Renal pelvis (tissue), 12 donors: ENCODE measurements at places on chromosomes 1 and 21. TPM values are rescaled to one million over a fixed set of nuclear protein-coding genes. Genes with fewer than 3 reads are reported as not detected.

FAM3B gene
- 29.7 TPM for polyA plus RNA-seq

DYNLT4 gene
- 0.42 TPM for polyA plus RNA-seq

CD2 gene
- polyA plus RNA-seq = 0.36 TPM

DNA sequence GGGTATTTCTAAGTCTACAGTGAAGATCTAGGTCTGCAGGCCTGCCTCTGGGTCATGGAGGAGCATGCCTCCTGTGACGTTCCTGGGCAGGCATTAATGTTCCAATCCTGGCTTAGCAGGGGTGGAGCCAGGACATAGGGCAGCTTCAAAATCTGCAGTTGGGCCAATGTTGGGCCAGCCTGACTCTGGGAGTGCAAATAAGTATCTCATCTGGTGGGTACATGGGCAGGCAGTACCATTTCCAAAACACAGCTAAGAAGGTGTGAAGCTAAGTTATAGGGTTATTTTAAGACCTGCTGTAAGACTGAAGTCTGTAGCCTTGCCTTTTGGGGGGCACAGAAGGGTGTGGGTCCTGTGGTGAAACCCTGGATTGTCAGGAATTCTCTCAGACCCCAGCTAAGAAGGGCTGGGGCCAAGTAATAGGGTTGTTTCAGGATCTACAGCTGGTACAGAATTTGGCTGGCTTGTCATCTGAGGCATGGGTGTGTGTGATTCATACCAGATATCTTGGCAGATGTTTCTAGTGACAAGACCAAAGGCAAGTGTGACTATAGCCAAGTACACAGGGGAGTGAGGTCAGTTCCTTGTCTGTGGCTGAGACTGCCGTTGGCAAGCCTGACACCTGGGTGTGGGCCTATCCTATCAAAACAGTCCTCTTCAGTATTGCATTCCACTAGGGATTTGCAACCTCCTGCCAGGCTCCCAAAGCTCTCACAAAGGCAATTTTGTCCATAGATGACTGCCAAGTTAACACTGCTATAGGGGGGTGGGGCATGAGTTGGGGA is 468.7 kb upstream of the B3GALT2 start:
- no peak for DNase-seq

DNA sequence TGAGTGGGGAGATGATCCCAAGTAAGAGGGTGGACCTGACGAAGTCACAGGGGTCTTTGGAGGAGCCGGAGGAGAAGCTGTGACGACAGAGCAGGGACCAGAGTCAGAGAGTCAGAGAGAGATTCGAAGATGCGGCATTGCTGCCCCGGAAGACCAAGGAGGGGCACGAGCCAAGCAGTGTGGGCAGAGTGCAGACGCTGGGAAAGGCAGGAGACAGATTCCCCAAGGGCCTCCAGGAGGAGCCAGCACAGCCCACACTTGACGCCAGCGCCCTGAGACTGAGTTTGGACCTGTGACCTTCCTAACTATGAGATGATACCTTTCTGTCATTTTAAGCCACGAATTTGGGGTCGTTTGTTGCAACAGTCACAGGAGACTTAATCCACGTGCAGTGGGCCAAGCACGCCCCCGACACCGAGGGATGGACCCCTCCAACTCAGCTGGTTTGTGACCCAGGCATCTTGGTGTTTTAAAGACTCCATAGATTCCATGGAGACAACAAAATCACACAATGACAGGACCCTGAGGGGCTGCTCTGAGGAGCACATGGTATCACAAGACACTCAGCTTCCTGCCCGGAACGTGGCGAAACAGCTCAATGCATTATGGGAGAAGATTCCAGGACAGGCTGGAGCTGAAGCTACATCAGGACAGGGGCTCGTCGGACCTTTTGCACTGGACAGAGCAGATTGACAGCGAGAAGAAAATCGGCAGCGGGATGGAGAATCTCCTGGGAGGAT is 11.0 kb upstream of the TFF1 start:
- DNase-seq = no peak

DNA sequence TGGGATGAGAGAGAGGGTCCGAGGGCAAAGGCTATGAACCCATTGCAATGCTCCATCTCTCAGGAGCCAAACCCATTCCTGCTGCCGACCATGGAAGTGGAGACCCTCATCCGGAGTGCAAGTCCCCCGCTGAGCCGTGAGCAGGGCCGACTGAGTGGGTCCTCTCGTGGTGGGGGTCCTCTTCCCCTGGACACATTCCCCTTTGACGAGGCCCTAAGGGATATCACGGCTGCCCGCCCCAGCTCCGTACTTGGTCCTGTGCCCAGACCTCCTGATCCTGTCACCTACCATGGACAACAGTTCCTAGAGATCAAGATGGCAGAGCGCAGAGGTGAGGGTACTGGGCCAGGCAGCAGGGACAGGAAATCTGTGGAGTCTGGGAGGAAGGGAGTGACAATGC is 11.0 kb downstream of the HYI start:
- DNase-seq = no peak

DNA sequence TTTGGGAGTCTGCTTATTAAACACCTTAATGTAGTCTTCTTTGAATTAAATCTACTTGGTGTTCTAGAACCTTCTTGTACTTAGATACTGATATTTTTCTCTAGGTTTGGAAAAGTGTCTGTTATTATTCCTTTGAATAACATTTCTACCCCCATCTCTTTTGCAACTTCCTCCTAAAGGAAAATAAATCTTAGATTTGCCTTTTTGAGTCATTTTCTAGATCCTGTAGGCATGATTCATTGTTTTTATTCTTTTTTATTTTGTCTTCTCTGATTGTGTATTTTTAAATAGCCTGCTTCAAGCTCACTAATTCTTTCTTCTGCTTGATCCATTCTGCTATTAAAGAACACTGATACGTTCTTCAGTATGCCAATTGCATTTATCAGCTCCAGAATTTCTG is 155.9 kb upstream of the NEGR1 start:
- no peak for DNase-seq

DNA sequence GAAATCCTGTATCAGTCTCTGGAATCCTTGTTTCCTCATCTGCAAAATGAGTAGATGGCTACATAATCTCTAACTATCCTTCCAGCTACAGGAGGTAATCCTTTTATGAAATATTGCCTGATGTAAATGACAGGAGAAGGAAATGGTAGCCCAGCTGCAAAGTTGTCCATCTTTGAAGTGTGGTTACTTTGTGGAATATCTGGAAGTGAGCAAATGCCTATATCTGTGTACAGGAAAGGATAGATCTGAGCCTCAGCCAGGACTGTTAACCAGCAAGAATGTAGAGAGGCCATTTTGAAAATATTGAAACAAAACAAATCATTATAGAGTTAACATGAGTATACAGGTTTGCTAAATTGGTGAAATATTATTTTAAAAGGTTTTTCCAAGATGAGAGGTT is 74.8 kb upstream of the BMP8A start:
- DNase-seq = no peak

GRCh38 chr1:7669559-7670311 is 101.4 kb upstream of the VAMP3 start:
- peak; percentile 40 for DNase-seq

DNA sequence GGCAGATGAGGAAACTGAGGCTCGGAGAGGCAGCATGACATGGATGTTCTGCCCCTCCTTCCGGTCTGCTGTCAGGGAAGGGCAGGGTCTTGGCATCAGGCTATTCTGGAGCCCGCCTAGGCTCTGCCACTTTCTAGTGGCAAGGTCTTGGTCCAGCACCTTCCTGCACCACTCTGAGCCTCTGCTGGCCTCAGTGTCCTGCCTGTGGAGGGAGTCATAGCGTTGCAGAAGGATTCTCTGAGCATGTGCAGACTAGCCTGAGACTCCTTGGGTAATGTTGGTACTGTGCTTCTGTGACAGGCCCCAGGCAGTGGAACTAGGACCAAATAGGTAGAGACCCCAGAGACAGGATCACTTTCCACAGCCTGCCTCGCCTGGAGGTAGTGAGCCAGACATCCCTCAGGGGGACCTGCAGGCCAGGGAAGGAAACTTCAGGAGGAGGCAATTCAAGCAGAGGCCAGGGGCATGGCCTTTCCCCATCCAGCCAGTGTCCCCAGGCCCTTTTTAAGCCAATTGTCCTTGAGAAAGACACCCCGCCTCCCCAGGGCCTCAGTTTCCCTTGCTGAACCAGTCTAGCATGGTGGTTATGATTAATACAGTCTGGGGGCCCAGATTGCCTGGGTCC is 10.6 kb downstream of the EDN2 start:
- DNase-seq = no peak

- no peak for DNase-seq
These were observed 28.4 kb upstream of the PLEKHO1 start for GRCh38 chr1:150121236-150121862.
